ENCODE measurements at places on chromosomes 1 and 21.

GRCh38 chr1:36118447-36119204, 6.4 kb downstream of the COL8A2 start:
- DNase-seq = no peak

DNA sequence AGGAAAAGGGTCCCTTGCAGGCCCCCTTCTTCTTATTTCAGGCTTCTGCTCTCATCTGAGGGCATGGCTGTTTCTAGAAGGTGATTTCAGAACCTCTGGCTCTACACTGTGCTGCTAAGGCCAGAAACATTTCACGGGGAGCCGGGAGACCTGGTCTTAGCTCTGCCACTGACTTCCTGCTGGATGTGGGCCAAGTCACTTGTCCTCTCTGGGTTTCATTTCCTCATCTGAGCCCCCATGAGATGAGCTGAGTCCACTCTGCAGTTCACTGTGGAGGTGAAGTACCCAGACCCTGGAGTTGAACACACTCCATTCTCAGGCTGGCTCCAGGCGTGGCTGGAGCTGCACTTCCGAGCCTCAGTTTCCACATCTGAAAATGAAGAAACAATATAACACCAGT, 2.1 kb downstream of the PADI1 start:
- DNase-seq = no peak

DNA sequence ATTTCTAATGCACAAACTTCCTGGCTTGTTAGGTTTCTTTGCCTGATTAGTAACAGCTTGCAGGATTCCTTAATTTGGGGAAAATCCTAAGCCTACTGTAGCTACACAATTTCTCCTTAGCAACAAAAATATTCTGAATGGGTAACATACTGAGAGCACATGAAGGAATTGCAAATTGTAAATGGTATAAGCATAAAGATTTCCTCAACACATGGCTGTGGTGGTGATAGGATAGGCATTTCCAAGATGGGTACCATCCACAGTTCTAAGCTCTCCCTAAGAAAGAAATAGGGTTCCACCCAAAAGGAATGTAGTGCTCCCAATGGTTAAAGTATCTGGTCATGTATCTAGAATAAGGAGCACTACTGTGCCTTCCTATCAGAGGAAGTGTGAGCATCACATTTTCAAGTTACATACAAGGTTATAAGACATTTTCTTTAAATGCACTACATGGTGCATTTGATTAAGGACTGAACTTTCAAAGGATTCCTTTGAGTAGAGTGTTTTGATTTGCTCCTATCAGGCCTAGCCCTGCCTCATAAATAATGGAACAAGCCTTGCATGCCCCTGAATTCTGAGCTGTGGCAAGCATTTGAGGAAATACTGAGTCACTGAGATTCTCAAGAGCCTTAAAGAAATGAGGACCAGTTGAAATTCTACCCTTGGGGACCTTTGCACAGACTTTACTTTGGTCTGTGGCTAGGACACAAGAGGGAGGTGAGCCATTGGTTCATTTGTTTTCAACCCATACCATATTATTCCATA, 286.4 kb downstream of the PTBP2 start:
- no peak for DNase-seq

GRCh38 chr1:43812579-43812978, 105.2 kb downstream of the ST3GAL3 start:
- no peak for DNase-seq

DNA sequence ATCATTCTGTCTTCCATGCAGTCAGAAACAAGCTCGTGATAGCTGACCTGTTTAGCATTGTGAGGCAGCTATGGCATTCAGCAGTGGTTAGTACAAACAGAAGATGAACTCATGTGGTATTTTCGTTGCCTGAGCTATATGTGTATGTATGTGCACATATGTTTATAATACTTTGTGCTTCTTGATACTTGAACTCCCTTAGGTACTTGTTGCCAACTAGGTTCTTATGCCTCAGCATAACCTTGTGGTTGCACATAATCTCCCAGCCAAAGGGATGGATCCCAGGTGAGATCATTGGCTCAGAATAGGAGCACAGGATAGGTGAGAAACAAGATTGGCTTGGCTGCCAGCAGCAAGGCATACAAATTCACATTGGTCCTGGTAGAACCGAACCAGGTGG, 86.1 kb downstream of the VPS26C start:
- DNase-seq = no peak

- no peak for DNase-seq
Observed at GRCh38 chr1:248926401-248927182, 20.6 kb downstream of the PGBD2 start.

- no peak for DNase-seq
Observed at GRCh38 chr1:12521096-12521495, 96.9 kb downstream of the DHRS3 start.

DNA sequence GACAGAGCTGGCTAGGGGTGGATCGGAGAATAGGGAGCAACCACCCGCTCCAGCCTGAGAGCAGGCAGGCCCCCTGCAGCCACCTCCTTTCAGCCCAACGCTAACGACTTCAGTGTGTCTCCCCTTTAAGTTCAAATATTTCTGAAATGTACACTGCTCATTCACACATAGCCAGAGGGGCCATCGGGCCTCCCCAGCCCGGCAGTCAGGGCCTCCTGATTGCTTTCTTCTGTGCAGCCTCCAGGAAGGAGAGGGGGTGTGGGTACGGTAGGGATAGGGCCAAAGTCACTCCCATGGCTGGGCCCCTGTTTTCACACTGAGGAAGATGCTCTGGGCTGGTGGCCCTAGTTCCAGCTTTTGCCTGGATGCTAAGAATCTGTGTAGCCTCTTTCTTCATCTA, 64.8 kb downstream of the EPHB2 start:
- no peak for DNase-seq

- no peak for DNase-seq
Observed at GRCh38 chr1:166338105-166338504, 171.3 kb upstream of the FAM78B start.

DNA sequence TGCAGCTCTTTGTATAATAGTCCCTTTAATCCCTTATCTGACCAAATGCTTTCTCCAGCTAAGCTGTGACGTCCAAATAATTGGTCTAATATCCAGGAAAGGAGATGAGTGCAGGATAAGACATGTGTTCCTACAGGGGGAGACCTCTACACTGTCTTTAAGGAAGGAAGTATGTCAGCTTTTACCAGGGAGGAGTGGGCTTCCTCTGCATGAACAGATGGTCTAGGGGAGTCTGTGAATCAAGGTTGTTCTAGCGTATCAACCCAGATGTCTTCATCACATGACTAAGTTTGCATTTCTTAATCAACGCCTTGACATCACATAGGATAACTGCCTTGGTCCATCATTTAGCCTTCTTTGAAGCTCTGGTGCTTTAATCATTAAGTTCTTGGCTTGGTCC, 528.2 kb downstream of the MRPL39 start:
- no peak for DNase-seq

- DNase-seq = no peak
Observed at GRCh38 chr1:11314959-11315358, 42.0 kb downstream of the UBIAD1 start.

GRCh38 chr1:8462371-8462892, 144.5 kb downstream of the SLC45A1 start:
- DNase-seq = no peak

GRCh38 chr1:48677306-48678287, 99.1 kb downstream of the BEND5 start:
- peak; percentile 26 for DNase-seq
